Hippocampal formation (tissue), 2 donors: ENCODE measurements at places on chromosomes 3 and 15.

DNA sequence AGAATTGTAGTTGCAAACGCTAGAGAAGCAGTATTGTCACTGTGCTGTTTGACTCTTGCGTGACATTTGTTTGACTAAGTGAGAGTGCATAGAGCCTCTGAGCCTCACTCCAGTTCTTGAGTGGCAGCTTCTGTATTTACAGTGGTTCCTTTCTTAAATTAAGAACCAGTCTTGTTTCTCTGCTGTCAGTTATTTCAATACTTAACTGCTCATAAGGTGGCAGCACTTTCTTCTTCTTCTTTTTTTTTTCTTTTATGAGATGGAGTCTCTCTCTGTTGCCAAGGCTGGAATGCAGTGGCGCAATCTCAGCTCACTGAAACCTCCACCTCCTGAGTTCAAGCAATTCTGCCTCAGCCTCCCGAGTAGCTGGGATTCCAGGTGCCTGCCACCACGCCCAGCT lies 372.1 kb downstream of the LPP start:
- no peak for DNase-seq

DNA sequence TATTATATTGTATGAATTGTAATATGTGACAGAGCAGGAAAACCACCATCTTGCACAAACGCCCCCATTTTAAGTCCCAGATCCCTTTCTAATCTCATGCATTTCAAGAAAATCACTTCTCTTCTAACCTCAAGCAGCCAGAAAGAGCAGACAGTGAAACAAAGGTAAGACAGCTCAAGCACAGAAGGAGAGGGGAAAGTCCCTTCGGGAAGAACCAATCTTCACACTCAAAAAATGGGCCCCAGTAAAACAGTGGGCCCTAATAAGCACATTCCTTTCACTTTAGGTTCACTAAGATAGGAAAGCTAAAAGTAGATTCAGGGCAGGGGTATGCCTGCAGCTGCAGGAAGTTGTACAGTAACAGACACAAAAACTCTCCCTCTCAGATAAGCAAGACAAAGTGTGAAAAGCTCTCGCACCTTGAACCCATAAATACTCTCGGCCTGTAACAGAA lies 1268.7 kb downstream of the SI start:
- DNase-seq = no peak

GRCh38 chr15:100349696-100350433 lies 8.1 kb upstream of the ADAMTS17 start:
- DNase-seq = peak; percentile 91

GRCh38 chr15:73227433-73228056 lies 141.2 kb downstream of the HCN4 start:
- no peak for DNase-seq

DNA sequence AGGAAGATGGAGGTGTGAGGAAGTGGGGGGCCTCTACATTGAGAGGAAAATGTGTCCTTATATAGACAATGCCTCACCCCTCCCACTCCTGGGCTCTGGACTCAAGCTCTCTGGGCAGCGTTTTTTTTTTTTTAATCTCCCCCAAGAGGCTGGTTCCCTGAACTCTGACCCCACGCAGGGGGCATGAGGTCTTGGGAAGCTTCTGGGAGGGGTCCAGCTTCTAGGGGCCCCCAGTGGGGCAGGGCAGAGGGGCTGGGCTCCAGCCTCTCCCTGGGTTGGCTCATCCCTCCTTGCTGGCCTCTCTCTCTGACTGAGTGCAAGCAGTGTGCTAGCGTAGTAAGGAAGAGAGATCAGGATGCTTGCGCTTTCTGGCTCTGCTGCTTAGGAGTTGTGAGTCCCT lies 101.4 kb upstream of the HACD2 start:
- DNase-seq = no peak

DNA sequence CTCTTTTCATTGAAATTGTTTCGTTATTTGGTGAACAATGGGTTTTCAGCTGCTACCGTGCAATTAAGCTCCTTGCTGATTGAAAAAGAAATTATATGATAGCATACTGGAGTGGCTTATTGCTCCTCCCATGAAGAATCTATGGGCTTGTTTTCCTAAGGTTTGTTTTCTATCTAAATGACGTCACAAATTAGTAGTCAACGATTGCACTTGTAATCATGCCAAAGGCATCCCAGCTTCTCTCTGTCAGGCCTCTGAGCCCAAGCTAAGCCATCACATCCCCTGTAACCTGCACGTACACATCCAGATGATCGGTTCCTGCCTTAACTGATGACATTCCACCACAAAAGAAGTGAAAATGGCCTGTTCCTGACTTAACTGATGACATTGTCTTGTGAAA lies 388.0 kb upstream of the LMCD1 start:
- DNase-seq = no peak

- no peak for DNase-seq
Measured at GRCh38 chr3:88307666-88308065, 157.9 kb downstream of the C3orf38 start.

- no peak for DNase-seq
Measured at GRCh38 chr3:153762411-153763235, 358.6 kb upstream of the ARHGEF26 start.

GRCh38 chr3:195574497-195575304 lies 9.0 kb downstream of the APOD start:
- DNase-seq = no peak

- no peak for DNase-seq
Measured at GRCh38 chr3:129616713-129617112, 10.2 kb upstream of the PLXND1 start.

GRCh38 chr15:36356466-36356865 lies 223.0 kb upstream of the CDIN1 start:
- no peak for DNase-seq

- DNase-seq = no peak
Measured at GRCh38 chr3:74531491-74531890, 83.0 kb downstream of the CNTN3 start.

DNA sequence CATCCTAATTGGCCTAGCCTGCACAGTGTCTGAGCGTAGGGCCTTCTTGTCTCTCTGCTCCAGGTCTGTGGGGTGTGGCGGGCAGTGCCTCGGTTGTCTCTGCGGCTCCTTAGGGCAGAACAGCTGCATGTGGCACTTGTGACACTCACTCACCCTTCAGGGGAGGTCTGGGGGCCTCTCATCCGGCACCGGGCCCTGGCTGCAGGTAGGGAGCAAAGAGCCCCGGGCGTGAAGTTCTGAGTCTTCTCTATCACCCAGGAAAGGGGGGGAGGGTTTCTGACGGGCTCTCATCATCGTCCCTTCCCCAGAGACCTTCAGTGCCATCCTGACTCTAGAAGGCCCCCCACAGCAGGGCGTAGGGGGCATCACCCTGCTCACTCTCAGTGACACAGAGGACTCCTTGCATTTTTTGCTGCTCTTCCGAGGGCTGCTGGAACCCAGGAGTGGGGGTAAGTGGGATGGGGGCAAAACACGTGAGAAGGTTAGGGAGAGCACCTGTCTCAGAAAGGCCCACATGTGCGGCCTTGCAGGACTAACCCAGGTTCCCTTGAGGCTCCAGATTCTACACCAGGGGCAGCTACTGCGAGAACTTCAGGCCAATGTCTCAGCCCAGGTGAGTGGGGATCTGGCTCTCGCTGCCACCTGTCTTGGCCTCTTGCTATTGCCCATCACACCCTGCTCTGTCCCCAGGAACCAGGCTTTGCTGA lies 2.6 kb downstream of the CHRD start:
- no peak for DNase-seq

GRCh38 chr15:57635300-57635909 lies 43.7 kb downstream of the MYZAP start:
- no peak for DNase-seq

GRCh38 chr15:73763931-73764330 lies 10.8 kb upstream of the INSYN1 start:
- no peak for DNase-seq

- DNase-seq = no peak
Measured at GRCh38 chr3:150390087-150390486, 18.0 kb upstream of the TSC22D2 start.

GRCh38 chr3:73319179-73319769 lies 257.8 kb downstream of the EBLN2 start:
- no peak for DNase-seq

DNA sequence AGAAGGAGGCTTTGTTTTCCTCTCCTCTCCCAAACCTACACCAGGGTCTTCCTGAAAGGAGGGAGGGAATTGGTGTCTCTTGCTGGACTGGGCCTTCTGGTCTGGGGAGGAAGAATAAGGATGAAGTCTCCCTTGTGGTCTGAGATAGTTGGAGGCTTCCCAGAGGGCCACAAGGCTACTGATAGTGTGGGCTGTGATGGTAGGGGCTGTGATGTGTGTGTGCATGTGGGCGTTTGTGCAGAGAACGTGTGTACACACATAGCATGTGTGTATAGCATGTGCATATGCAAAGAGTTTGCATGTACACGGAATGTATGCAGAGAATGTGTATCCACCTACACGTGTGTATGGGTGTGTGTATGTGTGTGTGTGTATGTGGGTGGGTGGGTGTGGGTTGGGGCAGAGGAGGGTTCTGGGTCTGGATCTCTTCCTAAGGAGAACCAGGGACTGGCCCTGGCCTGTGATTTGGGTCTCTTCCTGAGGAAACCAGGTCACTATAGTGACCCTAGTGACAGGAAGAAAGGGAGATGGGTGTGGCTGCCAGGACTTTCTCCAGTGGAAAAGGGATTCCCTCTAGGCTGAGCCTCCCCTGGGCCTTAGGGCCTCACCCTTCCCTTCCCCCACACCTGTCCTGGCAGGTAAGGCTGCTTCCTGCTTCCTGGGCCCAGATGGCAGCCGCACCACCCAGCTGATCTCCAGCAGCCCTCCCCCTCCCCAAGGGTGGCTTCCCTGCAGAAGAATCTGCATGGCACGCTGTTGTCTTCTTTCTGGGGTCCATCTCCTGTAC lies 1.7 kb downstream of the FLNB start:
- no peak for DNase-seq

- DNase-seq = no peak
Measured at GRCh38 chr15:40332113-40332781, 8.5 kb downstream of the CCDC9B start.

GRCh38 chr3:108123326-108123725 lies 32.5 kb upstream of the CD47 start:
- no peak for DNase-seq

- DNase-seq = no peak
Measured at GRCh38 chr3:97901313-97902248, 70.7 kb downstream of the RIOX2 start.

GRCh38 chr3:139309880-139310279 lies 33.9 kb upstream of the MRPS22 start:
- DNase-seq = no peak

DNA sequence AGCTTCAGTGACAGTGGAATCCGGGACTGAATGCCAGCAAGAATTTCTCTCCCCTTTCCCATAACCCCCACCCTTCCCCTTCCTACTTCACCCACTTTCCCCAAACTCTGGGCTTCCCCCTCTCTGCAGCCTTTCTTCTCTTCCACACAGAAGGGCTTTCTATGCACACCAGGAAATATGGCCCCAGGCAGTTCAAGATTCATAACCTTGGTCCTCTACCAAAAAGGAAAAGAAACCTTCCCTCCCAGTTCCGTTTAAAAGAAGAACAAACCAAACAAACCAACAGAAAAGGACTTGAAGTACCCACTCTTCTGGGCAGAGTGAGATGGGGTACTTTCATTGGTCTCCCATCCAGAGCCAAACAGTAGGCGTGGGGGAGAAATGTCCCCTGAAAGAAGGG lies 68.8 kb upstream of the ABHD2 start:
- no peak for DNase-seq

DNA sequence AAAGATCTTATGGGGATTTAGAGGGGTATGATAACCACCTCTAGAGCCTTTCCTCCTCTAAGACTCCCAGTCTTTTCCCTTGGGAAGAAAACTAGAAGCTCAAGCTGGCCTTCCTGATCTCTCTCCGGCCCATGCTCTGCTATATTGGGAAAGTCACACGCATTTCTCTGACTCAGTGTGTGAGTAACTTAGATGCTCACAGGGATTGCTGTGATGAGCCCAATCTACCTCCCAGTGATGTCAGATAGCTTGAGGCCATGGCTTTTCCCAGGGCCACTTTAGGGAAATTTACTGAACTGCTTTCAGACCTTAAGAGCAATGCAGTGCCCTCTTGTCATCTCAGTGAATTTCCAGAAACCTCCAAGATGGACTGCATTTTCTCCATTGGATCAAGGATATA lies 8.6 kb upstream of the ST8SIA2 start:
- no peak for DNase-seq
